Epithelial cell of prostate (primary cell): ENCODE measurements at places on chromosomes 12 and 14.

DNA sequence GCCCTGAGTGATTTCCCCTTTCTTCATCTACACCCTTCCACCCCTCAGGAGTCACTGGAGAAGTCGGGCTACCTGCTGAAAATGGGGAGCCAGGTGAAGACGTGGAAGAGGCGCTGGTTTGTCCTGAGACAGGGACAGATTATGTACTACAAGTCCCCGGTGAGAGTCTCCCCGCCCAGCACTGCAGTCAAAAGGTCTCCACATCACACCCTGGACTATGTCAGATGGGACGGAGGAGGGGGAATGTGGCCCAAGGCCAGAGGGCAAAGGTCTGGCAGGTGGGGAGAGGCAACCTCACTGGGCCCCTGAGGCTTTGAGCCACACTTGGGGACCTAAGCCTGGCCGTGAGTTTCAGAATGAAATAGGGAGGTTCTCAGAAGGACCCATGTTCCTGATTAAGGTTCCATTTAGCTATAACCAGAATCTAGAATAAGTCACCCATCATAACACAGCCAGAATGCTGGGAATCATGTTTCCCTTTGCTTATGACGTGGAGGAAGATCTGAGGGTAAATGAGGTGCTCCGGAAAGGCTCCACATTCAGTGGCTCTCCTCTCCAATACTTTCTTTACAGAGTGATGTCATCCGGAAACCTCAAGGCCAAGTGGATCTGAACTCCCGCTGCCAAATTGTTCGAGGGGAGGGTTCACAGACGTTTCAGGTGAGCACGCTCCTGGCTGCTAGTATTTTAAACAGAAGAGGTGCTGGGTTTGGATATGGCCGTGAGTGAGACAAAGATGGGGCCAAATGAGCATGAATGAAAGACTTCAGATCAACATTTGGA is 26.6 kb downstream of the PIGH start:
- no peak for DNase-seq

DNA sequence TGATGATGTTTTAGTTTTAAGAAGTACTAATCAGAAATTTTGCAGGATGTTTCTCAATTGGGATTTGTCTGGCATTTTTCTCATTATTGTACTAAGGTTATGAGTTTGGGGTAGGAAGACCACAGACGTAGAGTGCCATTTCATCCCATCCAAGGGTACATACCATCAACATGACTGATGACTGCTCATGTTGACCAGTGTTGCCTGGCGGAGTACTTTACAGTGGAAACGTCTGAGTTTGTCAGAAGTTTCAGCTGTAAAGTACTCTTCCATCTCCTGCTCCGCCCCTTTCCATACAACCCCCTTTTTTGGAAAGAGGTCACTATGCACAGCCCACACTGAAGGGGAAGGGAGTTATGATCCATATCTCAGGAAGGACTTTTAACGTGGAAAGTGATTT is 74.2 kb downstream of the RCOR1 start:
- DNase-seq: no peak

- DNase-seq: no peak
Observed at GRCh38 chr14:43898687-43899086, 608.4 kb downstream of the FSCB start.

GRCh38 chr14:33737446-33737845 is 213.4 kb downstream of the EGLN3 start:
- DNase-seq: peak; percentile 44

- no peak for DNase-seq
Observed at GRCh38 chr12:93974252-93974651, 174.1 kb upstream of the PLXNC1 start.

DNA sequence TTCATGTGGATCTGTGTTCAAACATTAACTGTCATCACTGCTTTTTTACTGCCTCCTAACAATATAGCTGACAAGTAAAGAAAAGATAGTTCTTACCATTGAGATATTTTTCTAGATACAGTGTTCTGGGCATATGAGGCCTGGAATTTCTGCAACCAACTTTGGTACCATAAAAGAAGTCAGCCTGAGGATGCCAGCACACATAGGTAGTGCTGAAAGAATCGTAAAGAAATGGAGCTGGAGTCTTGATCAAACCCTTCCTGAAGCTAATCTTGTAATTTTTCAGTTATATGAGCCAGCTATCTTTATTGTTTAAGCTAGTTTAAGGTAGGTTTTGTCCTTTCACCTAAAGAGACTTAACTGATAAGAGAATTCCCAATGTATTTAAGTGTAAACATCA is 11.3 kb downstream of the ERG28 start:
- no peak for DNase-seq

- no peak for DNase-seq
Observed at GRCh38 chr14:21556378-21557083, 23.3 kb downstream of the OR10G3 start.

DNA sequence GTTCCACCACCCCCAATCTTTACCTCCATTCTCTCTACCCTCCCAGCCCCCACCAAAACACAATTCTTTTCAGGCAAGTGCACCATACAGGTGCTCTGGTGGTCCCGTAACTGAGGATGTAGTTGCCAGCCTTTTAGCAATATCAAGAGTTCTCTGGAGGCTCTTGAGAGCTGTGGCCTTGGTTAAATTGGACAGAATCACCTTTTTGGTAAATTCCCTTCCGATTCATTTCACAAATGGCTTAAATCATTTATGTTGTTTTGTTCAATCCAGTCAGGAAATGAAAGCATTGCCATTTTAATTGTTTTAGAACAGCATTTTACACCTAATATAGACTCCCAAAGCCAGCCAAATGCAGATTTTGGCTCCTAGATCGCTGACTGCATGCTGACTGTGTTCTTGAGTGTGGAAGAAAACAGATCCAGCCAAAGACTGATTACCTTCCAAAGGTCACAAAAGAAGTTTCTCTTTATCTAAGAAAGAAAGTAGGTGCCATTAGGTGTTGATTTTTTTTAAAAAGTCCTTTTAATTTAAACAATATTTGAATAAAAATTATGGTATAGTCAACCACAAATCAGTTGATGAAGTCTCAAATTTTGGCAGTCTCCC is 25.6 kb downstream of the CRADD start:
- DNase-seq: no peak

DNA sequence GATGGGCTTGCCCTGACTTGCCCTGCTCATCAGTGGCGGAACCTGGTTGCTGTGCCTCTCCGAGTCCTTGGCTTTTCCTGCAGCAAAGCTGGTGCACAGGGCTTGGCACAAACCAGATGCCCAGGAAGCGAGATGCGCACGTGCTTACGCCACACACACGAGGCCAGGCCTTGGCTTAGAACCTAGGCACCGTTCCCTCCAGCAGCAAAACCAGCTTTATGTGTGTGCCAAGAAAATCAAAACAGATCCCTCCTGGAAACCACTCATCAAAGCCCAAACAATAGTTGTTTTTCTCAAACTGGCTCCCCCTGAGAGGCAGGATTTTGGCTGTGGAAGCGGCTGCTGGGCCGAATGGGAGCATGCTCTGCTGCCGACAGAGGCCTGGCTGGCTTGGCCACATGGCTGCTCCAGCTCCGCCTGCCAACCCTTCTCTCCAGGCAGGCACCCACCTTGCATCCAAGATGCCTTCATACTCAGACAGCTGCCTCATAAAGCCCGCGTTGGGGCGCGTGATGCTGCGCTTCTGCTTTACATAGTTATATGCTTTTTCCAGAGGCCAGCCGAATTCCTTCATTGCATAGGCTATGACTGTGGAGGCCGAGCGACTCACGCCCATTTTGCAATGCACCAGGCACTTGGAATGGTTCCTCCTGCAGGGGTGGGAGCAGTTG is 58.7 kb downstream of the SSH1 start:
- DNase-seq: no peak

DNA sequence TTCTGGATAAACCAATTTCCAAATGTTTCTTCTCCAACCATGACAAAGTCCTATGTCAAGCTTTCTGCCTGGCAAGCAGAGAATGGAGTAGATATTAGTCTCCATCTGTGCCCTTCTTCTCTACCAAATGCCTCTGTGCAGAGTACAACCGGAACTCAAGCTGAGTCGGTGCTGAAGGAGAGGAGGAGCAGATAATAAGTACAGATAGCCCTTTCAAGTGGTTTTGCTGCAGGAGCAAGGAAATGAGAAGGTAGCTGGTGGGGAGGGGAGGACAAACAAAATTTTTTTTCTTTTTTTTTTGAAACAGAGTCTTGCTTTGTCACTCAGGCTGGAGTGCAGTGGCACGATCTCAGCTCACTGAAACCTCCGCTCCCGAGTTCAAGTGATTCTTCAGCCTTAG is 14.2 kb upstream of the HELB start:
- DNase-seq: no peak

- no peak for DNase-seq
Observed at GRCh38 chr12:48810903-48811431, 7.3 kb upstream of the CACNB3 start.

- DNase-seq: no peak
Observed at GRCh38 chr14:104429291-104429861, 150.2 kb upstream of the C14orf180 start.

DNA sequence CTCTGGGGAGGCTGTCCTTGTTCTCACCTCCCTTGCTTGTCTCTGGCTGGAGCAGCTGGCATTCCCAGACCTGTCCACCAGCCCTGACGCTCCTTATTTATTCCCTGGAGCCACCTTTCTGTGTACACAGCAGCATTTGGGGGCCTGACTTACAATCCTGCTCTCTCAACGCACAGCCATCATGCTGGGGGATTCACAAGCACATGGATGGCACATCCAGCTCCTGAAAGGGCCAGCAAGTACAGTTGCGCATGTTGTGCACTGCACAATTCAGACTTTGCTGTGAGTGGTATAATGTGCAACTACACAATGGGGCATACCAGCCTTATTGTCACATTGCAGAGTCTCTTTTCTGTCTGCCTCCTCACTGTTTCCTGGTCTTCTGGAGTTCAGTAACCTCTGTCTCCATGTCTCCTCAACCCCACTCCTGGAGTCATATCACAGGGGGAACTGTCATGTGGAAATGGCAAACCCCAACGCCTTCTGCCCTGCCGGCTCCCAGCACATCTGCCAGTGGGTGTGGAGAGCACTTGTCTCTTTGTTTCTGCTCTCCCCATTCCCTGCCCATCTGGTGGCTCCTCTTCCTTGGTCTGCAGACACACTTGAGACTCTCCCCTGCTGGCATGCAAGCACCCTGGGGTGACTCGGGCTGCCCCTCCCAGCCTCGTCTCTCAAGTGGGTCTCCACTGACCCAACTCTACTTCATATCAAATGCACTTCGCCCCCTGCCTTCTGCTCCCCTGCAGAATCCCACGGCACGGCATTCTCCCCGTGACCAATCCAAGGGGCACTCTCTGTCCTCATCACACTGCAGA is 41.2 kb upstream of the MEG3 start:
- no peak for DNase-seq

DNA sequence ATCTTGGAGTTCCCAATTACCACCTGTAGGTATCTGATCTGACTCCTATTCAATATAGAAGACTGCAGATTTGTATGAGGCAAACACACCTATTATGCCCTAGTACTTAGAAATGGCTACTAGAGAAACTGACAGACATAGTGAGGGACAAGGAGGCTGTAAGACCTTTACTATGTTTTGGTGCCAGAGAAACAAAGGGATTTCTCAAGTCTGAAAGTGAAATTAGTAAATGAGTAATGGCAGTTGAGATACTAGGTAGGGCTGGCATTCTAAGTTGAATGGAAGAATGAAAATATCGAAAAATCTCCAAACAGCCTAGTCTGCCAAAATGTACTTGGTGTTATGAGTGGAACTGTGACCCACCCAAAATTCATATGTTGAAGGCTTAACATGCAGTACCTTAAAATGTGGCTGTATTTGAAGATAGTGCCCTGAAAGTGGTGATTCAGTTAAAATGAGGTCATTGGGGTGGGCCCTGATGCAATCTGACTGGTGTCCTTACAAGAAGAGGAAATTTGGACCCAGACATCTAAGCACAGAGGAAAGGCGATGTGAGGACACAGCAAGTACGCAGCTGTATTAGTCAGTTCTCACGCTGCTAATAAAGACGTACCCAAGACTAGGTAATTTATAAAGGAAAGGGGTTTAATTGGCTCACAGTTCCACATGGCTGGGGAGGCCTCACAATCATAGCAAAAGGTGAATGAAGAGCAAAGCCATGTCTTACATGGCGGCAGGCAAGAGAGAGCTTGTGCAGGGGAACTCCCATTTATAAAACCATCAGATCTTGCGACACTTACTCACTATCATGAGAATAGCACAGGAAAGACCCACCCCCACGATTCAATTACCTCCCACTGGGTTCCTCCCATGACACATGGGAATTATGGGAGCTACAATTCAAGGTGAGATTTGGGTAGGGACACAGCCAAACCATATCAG is 127.0 kb downstream of the APAF1 start:
- no peak for DNase-seq

DNA sequence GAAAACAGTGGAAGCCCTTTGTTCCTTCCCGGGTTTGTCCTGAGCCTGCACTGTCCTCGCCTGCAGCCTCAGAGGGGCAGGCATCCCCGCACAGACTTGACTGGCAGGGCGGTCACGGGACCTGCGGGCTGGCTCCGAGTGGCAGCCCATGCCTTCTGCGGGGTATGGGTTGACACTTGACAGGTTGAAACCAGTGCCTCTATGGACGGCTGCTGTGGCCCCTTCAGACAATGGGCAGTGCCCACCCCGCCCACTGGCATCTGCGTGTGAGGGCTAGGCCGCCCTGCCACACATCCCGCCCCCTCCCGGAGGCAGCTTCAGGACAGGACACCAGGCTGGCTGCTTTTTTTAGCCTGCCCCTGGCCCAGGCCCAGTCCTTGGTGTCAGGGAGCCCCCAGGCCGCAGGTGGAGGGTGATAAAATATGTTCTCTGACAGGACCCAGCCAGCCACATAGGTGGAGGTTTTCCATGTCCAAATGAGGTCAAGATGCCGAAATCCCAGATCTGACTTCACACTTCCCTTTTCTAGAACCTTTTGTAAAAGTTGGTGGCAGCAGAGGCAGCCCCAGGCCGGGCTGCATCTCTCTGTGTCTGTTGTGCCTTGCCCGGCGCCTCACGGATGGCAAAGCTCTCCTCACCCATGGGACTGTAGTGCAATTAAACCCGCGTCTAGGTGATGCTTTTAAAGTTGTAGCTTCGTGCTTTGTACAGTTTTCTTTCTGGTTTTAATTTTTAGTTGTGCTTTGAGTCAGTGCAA is 10.0 kb downstream of the ANKRD9 start:
- DNase-seq: no peak

DNA sequence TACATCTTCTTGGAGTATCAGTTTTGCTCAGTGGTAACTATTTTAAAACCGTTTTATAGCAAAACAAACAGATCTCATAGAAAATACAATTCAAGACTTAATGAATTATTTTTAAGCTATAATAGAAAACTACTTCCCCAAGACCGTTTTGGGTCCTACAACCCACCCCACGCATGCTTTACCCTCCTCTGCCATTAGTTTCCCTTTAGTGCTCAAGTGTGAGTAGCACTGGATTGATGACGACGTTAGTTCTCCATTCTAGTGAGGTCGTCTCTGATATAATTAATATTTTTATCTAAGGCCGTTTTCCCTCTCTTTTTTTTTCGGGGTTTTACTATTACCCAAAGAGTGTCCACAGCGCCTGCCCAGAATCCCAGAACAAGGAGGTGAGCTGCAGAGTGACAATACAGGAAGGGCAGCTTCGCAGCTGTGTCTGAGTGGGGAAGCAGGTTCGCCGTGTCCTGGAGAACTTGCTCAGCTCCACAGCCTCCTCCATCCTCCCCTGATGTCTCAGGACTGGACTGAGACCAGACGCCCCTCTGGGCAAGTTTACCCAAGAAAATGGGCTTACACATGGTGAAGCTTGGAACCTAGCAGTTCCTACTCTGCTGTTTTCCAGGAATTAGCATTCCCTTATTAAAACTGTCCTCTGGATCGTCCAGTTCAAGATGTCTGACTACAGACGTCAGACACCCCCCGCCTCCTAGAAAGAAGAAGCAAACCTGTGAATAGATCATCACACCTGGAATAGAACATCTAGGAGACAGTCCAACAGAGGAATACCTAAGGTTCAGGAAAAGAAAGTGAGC is 31.9 kb upstream of the MON2 start:
- DNase-seq: no peak

- no peak for DNase-seq
Observed at GRCh38 chr12:116885491-116885890, 4.2 kb upstream of the HRK start.
